Karpas-422 (cell line): ENCODE measurements at places on chromosomes 3 and 15. TPM values are rescaled to one million over a fixed set of nuclear protein-coding genes. Genes with fewer than 3 reads are reported as not detected.

DNA sequence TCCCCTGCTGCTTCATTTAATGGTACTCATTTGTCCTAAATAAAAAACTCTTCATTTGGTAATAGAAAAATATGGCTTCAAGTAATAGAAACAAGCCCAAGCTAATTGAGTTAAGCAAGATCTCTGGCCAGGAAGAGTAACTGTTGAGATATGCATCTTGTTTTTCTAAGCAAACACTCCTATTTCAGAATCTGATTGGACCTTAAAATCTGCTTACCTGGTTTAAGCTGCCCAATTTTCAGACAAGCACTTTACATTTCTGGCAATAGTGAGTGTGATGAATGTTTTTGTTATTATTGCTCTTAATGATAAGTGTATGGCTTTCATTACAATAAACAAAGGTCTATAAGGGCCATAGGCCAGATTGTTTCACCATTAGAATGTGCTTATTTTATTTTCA is 86.2 kb downstream of the CMSS1 start:
- no peaks in the 10 kb centered on the region for H3K4me1 ChIP-seq
- H3K27me3 ChIP-seq, result no peaks in the 10 kb centered on the region
- no peak for DNase-seq

Gene ADGRG7
- total RNA-seq, result not detected in 2 replicates

- H3K4me3 ChIP-seq, result no peak overlapping the region
- H3K27ac ChIP-seq, result no peak overlapping the region
- no peaks in the 10 kb centered on the region for H3K4me1 ChIP-seq
Measured at GRCh38 chr15:81783586-81783985, 262.2 kb downstream of the MEX3B start.

- DNase-seq, result no peak
- H3K4me3 ChIP-seq, result no peak overlapping the region
- H3K27ac ChIP-seq, result no peak overlapping the region
- H3K36me3 ChIP-seq, result no peaks in the 10 kb centered on the region
- no peaks in the 10 kb centered on the region for H3K4me1 ChIP-seq
Measured at GRCh38 chr3:26962492-26963360, 340.2 kb downstream of the LRRC3B start.

GRCh38 chr3:111366515-111366914 is 175.5 kb upstream of the CD96 start:
- H3K27ac ChIP-seq, result no peak overlapping the region
- no peak overlapping the region for H3K4me3 ChIP-seq
- DNase-seq, result no peak
- no peaks in the 10 kb centered on the region for H3K36me3 ChIP-seq
- no peaks in the 10 kb centered on the region for H3K4me1 ChIP-seq

DNA sequence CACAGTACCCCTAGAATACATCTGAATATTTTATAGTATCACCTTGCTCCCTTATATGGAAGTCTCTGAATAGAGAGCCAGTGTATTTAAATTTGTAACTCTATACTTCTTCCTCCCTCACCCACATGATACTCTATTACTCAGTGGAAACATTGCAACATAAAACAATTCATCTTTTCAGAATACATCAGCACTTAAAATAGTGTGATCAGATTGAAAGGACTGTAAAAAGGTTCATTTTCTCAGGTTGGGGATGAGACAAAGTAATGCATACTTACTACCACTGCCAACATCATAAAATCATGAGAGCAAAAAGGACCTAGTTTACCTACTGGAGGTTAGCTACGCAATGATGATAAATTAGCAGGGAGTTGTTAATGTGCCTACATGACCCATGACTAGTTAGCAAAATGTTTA is 13.8 kb upstream of the THRB start:
- H3K27ac ChIP-seq, result no peak overlapping the region
- H3K4me1 ChIP-seq, result peaks cover 7% of the 10 kb centered on the region; the same call in 1 of the 2 replicates
- no peak overlapping the region for H3K4me3 ChIP-seq
- no peak for DNase-seq
- no peaks in the 10 kb centered on the region for H3K27me3 ChIP-seq

GRCh38 chr15:94258246-94258645 is 26.9 kb downstream of the MCTP2 start:
- H3K4me3 ChIP-seq, result no peak overlapping the region
- H3K27me3 ChIP-seq, result no peaks in the 10 kb centered on the region
- peaks cover 98% of the 10 kb centered on the region for H3K4me1 ChIP-seq
- DNase-seq, result peak; percentile 97
- H3K27ac ChIP-seq, result peak overlapping the region; percentile 98

DNA sequence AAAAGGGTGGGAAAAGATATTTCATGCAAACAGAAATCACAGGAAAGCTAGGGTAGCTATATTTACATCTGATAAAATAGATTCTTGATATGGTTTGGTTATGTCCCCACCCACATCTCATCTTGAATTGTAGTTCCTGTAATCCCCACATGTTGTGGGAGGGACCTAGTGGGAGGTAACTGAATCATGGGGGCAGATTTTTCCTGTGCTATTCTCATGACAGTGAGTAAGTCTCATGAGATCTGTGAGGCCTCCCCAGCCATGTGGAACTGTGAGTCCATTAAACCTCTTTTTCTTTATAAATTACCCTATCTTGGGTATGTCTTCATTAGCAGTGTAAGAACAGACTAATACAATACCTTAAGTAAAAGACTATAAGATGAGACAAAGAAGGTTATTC is 558.1 kb downstream of the RSL24D1 start:
- DNase-seq, result no peak
- no peak overlapping the region for H3K27ac ChIP-seq
- no peaks in the 10 kb centered on the region for H3K27me3 ChIP-seq

DNA sequence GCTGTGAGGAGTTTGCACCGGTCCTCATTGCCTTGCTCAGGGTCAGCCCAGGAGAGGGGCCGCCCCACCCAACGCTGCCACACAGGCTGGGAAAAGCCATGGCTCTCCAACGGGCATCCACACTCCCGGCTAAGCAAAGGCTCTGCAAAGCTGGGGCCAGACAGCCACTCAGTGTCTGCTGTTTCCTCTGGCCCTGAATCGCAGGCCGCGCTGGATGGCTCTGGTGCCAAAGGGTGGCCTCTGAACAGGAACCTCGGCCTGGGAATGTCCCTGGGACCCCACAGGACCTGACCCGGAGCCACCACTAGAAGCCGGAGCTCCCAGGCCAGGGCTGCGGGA is 42.9 kb downstream of the RPN1 start:
- no peaks in the 10 kb centered on the region for H3K27me3 ChIP-seq
- no peak overlapping the region for H3K27ac ChIP-seq
- no peak overlapping the region for H3K4me3 ChIP-seq
- DNase-seq, result no peak
- H3K4me1 ChIP-seq, result no peaks in the 10 kb centered on the region

Gene GAP43
- not detected in 2 replicates for total RNA-seq

- H3K27ac ChIP-seq, result no peak overlapping the region
- no peaks in the 10 kb centered on the region for H3K36me3 ChIP-seq
- H3K4me1 ChIP-seq, result peaks cover 11% of the 10 kb centered on the region
- H3K27me3 ChIP-seq, result no peaks in the 10 kb centered on the region
- H3K4me3 ChIP-seq, result no peak overlapping the region
- no peak for DNase-seq
Measured at GRCh38 chr15:74251131-74251811, 15.1 kb downstream of the CCDC33 start.

Gene ROPN1
- not detected in 2 replicates for total RNA-seq

DNA sequence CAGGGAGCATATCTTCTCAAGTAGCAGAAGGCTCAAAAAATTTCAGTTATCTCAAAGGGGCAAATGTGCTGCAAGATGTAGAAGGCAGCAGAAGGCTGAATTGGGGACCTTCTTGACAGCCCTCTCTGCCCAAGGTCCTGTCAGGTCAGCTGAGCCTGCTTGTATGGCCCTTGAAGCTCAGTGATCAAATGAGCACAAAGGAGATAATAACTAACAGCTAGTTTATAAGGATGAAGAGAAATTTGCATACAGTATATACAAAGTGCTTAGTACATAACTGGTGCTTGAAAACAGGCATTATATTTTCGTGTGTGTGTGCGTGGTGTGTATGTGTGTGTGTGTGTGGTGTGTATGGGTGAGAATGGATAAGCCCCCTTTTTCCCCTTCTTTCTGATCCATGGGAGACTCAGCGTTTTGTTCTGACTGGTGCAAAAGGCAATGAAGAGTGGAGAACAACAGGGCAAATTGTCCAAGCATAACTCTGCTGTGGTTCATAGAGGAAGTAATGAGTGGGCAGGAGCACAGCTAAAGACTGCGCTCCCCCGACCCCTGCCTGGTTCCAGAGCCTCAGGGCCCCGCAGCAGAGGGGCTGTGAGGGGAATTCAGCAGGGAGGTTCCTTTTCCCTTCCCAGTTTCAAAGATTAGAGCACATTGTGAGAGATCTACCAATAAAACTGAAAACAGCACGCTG is 356.8 kb upstream of the NR2F2 start:
- H3K27me3 ChIP-seq, result no peaks in the 10 kb centered on the region
- H3K36me3 ChIP-seq, result no peaks in the 10 kb centered on the region
- no peak overlapping the region for H3K4me3 ChIP-seq
- H3K4me1 ChIP-seq, result no peaks in the 10 kb centered on the region
- H3K27ac ChIP-seq, result no peak overlapping the region

DNA sequence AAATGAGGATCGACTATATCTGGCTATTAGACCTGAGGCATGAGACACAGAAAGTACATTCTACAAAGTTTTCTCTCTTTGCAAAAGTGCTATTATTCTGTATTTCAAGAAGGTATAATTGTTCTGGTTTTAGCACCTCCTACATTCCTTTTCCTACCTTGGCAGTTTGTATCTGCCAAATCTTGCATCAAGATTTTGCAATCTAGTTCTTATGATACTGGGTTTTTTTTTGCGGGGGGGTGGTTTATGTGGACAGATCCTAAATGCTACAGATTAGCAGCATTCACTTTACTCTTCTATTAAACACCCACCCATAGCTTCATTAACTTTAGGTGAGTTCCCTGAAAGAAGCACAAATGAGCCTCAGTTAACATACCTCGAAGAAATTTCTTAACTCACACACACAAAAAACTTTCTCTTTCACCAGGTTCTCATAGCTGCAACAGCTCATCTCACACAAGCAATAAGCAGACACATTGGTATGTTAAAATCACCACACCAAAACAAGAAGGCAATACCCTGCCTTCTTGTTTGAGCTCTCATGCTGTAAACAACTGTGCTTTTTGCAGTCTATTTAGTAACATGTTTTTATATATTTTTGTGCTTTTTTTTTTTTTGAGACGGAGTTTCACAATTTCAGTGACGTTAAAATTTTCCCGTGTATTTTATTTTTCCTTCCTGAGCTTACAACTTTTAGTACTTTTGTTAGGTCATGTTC is 73.0 kb upstream of the VGLL4 start:
- peak; percentile 45 for DNase-seq
- H3K4me1 ChIP-seq, result peaks cover 37% of the 10 kb centered on the region
- no peaks in the 10 kb centered on the region for H3K36me3 ChIP-seq
- peak overlapping the region; percentile 89; the same call in 1 of the 2 replicates for H3K27ac ChIP-seq

GRCh38 chr3:174776636-174777035 is 82.5 kb upstream of the NAALADL2 start:
- no peaks in the 10 kb centered on the region for H3K36me3 ChIP-seq
- no peak for DNase-seq
- H3K27me3 ChIP-seq, result no peaks in the 10 kb centered on the region

DNA sequence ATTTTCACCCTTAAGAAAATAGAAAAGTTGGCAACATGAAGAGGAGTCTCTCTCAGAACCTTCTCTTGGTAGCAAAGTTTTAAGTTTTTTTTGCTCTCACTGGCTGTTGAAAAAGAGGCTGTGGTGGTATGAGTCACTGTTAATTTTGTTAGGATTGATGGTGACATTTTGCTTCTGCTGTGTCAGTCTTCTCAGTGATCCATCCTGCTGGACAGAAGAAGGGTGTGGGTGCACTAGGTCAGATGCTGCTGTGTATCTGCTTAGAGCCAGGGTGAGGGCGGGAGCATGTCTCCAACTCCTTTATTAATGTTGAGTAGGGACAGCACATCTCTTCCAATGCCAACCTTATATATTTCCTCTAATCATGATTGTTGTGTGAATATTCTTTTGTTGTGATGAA is 369.5 kb downstream of the FEZF2 start:
- no peak overlapping the region for H3K4me3 ChIP-seq
- no peak overlapping the region for H3K27ac ChIP-seq
- H3K36me3 ChIP-seq, result no peaks in the 10 kb centered on the region

Gene ZNF385D
- not detected in 2 replicates for total RNA-seq

DNA sequence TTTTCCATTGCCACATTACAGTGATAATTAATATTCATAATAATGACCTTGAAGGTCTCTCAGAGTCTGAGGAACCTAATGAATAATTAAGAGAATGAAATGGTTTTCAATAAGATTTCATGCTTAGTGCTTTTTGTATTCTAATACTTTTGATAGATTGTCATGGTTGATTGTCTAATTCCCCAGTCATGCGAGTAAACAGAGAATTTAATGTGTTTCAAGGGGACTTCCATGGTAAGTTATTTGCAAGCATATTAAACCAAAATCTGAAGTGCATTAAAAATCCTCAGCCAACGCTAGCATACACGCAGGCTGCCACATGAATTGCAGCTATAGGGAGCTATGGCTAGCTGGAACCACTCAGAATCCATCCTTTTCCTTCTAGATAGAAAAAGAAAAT is 18.9 kb upstream of the ANO10 start:
- no peaks in the 10 kb centered on the region for H3K4me1 ChIP-seq
- no peaks in the 10 kb centered on the region for H3K27me3 ChIP-seq

DNA sequence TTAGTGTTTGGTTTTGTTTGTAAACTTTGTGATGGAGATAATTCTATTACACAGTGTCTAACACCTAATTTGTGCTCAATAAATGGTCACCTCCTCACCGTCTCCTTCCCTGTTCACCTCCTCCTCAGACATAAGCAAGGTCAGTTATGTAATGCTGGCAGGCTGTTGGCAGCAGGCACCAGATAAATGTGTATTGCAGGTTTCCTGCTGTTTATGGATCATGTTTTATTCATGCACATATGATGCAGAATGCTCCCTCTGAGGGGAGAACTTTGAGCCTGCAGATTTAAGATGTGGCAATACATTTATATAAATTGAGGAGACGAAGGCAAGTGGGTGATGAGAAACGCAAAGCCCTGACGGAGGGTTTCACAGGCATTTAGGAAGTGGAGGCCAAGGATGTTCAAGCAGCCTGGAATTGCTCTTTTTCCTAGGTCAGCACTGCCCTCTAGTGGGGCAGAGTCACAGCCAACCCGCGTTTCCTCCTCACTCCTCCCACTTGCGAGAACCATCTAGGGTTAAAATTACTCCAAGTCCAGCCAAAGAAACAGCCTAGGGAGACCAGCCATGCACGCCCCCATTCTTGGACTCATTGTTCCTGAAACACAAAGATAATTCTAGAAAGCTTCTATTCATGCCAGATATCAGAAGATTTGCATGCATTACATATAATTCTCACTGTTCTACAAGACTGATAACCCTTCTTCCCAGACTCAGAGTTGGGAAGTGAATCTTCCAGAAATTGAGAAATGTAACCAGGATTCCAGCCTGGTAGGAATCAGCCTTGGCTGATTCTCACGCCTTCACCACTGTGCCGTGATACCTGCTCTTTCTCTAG is 228.7 kb downstream of the SLCO3A1 start:
- H3K4me1 ChIP-seq, result peaks cover under 1% of the 10 kb centered on the region; the same call in 1 of the 2 replicates
- no peak overlapping the region for H3K4me3 ChIP-seq
- H3K27me3 ChIP-seq, result no peaks in the 10 kb centered on the region
- DNase-seq, result peak; percentile 83

- H3K27me3 ChIP-seq, result no peaks in the 10 kb centered on the region
- peaks cover 13% of the 10 kb centered on the region for H3K4me1 ChIP-seq
- H3K4me3 ChIP-seq, result no peak overlapping the region
- H3K27ac ChIP-seq, result no peak overlapping the region
Measured at GRCh38 chr15:64525828-64526530, 65.6 kb downstream of the ZNF609 start.
